ENCODE measurements at places on chromosomes 6 and 20. TPM values are rescaled to one million over a fixed set of nuclear protein-coding genes. Genes with fewer than 3 reads are reported as not detected.

Gene KIF13A
- 39.1 TPM for polyA plus RNA-seq

Gene XKR7
- polyA plus RNA-seq = not detected

Gene SSTR4
- not detected for polyA plus RNA-seq

Gene PTCRA
- not detected for polyA plus RNA-seq

Gene PAX1
- not detected for polyA plus RNA-seq

Gene SLC32A1
- polyA plus RNA-seq = not detected

Gene LAMP5
- polyA plus RNA-seq = 0.04 TPM

Gene MUC22
- 0.34 TPM for polyA plus RNA-seq

Gene KCNK5
- polyA plus RNA-seq = 0.25 TPM
